Hematopoietic multipotent progenitor cell treated with erythropoietin and hydrocortisone succinate and interleukin-3 and kit ligand, for 8 days (in vitro differentiated cells): ENCODE measurements at places on chromosomes 6 and 20.
A peak's percentile ranks its signal among the peaks of the same experiment; 100 is the strongest.

GRCh38 chr6:34360556-34360955 lies 31.9 kb downstream of the NUDT3 start:
- no peak for DNase-seq

DNA sequence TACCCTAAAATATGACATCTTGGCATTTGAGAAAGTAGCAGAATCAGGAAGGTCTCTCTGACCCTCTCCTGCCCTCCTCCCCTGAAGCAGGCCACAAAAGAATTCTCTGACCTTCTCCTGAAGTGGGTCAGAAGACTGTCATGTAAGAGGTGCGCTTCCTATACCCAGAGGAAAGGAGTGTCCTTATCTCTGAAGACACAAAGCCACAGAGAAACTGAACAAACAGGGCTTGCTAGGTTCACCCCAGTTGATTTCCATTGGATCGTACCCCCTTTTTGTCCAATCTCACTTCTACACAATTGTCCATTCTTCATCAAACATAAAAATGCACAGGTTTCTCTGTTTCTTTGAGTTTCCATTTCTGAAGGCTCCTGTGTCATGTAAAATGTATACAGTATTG lies 272.0 kb upstream of the SOX4 start:
- peak; percentile 28 for DNase-seq

- DNase-seq = no peak
Measured at GRCh38 chr6:117603821-117604220, 1.5 kb upstream of the GOPC start.

- DNase-seq = no peak
Measured at GRCh38 chr20:24691901-24692351, 222.5 kb downstream of the SYNDIG1 start.

DNA sequence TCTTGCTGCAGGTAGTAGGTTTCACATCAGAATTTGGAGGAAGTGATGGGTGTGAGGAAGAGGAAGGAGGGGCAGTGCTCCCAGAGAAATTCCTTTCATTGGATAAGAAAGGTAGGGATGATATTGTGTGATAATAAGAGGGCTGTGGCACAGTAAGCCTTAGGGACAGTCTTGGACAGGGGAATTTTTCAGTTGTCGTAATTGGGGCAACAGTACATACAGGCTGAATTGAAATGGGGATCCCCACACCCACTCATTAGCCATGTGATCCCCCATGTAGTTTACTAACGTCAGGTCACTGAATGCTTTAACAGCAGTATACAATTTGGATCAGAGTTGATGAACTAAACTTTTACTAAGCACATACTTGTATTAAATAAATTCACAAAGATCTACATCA lies 79.4 kb downstream of the FOXO3 start:
- DNase-seq = no peak

DNA sequence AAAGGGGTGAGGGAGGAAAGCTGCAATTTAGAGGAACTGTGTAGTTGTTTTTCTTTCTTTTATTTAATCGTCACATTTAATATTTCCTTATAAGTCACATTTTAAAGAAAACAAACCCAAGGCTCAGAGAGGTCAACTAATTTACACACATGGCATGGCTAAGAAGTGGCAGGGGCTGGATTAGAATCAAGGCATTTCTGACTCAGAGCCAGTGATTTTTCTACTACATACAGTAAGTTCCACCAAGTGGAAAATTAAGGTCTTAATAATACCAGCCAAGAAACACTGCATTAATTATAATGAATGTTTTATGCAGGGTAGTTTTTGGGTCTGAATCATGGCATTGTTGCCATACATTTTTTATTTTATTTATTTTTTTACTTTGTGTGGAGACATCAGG lies 607.7 kb upstream of the CITED2 start:
- DNase-seq = no peak

DNA sequence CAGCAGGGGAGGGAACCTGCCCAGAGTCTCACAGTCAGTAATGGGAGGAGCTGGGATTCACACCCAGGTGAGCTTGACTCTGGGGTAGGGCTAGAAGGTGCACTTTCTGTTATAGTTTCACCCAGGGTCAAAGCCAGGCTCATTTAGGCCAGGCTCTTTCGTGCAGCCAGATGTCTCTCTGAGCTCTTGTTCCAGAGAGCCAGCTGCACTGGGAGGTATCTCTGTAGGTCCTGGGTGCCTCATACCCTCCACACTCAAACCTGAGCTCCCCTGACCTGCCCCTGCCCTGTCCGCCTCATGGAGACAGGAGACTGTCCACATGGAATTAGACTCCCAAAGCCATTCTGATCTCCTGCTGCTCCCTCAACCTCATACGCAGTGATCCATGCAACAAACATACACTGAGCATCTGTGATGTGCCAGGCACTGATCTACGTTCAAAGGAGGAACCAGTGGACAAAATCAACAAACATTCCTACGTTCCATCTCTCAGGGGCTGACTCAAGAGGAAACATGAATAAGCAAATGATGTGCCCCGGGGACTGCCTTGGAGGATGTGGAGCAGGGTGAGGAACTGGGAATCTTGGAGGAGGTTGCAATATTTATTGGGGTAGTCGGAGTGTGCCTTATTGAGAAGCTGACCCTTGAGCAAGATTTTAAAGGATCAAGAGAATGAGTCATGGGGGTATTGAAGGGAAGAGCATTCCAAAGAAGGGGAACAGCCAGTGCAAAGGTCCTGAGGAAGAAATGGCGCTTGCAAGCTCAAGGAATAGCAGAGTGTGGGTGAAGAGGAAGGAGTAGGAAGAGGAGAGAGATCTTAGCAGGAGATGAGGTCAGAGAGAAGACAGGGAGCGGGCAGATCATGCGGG lies 71.3 kb upstream of the TOX2 start:
- DNase-seq = no peak

- DNase-seq = no peak
Measured at GRCh38 chr6:45900808-45901752, 114.6 kb downstream of the CLIC5 start.

- DNase-seq = peak; percentile 31
Measured at GRCh38 chr6:139135578-139136545, 982 bp downstream of the HECA start.

DNA sequence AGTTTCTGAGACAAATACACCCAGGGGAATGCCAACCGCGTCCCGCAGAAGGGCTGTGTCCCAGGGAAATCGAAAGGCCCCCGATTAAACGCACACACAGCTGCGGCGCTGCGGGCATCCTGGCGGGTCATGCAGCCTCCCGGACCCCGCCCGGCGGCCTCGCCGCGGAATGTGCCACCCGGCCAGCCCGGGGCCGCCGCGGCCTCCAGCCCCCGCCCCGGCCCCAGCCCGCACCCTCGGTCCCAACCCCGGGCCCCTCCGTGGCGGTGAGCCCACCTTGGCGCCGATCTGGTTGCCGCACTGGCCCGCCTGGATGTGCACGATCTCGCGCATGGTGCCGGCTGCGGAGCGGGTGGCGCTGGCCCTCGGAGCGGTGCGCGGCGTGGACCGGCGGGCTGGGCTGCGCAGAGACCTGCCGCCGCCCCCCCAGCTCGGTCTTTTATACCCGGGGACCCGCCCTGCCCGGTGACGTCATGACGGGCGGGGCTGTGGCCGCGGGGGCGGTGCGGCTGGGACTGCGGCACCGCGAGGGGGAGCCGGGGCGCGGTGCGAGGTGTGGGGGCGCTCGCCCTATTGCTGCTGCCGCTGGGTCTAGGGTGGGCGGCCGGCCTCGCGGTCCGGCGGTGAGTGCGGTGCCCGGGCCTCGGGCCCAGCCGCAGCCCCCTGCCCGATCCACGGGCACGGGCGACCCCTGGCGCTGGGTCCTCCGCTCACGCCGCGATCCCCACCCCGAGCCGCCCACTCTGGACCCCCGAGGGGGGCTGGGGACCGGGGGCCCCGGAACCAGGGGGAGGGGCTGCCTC lies at the start of gene TUBB2A:
Gene TUBB2A (minus strand): TSS at position 414 of the 803 bp plus-strand sequence. CDS start 81 bp downstream, at position 333.
- DNase-seq = peak; percentile 75

DNA sequence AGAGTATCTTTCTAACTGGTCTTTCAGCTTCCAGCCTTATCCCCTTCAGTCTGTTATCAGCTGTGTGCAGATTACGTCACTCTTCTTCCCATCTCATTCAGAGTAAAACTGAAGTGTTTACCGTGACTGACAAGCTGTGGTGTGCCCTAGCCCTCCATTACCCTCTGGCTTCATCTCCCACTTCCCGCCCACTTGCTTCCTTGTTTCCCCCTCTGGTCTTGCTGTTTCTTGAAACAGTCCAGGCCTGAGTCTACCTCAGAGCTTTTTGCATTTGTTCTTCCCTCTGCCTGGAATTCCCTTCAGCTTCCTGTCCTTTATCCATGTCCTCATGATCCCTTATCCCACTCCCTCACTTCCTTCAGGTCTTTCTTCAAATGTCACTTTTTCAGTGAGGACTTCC lies 66.9 kb downstream of the CARMIL1 start:
- DNase-seq = no peak

GRCh38 chr20:4267242-4267641 lies 251.9 kb upstream of the RNF24 start:
- no peak for DNase-seq

- DNase-seq = no peak
Measured at GRCh38 chr6:116402108-116402937, 31.6 kb downstream of the DSE start.

DNA sequence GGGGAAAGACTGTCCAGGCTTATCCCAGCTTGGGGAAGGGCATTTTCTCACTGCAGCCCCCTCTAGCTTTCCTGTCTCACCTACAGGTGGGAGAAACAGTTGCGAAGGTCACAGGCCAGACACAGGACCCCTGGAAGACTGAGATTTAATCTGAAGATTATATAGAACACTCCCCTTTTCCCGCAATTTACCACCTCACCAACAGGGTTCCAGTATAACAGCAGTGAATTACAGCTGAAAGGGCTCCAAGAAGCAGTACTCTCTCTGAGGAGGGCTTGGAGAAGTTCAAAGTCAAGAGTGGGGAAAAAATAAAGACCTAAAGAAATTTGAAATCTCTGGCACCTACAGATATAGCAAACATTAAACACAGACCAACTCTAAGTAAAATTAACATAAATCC lies 111.9 kb downstream of the ANKRD60 start:
- DNase-seq = no peak

- DNase-seq = no peak
Measured at GRCh38 chr6:65231616-65232015, 475.4 kb downstream of the EYS start.

GRCh38 chr20:17797161-17797560 lies 97.4 kb downstream of the BANF2 start:
- no peak for DNase-seq

DNA sequence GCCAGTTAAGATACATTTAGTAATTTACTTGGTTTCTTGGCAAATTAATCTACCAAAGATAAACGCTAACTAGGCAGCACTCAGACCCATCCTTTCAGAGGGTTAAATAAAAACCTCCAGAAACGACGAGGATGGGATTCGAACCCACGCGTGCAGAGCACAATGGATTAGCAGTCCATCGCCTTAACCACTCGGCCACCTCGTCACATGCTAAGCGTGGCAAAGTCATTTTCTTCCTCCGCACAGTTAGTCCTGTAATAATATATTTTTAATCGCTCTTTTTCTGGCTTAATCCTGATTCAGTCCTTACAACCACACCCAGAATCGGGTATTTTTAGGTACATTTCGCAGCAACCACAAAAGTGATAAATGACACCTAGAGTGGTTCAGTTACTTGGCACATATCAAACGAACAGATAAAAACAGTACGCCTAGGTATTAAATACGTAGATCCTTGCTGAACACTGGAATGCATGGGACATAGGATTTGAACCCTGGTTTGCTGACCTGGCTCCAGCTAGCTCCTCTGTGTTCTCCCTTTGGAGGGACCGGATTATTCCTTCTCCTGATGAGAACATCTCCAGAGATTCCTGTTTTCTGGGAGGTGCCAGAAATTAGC lies 71.6 kb downstream of the GPX5 start:
- peak; percentile 60 for DNase-seq

DNA sequence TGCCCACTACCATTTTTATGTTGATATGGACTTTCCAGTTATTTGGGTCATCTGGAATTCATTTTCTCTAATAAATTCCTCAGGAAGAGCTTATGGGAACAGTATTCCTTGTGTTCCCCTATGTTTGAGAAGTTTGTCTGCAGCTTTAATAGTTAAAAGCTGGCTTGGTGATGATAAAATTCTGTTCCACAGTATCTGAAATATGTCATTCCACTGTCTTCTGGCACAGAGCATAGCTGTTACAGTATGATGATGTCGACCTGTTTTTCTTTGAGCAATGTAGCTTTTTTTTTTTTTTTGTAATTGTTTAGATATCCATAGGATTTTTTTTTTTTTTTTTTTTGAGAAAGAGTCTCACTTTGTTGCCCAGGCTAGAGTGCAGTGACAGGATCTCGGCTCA lies 43.2 kb downstream of the NCOA3 start:
- no peak for DNase-seq

DNA sequence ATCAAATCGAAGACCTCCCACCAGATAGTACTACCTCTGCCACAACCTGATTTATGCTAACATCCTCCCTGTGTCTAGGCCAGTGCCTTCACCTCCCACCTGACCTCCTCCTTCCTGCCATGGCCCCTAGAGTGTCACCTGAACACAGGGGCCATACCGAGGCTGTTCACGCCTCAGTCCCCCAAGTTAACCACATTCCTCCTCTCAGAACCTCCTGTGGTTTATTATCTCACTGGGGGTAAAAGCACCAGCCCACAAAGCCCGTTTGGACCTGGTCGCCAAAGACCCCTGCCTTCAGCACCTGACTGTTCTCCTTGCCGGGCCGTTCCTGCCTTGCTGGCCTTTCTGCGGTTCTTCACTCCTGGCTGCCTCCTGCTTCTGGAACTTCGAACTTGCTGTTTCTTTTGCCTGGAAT lies 13.7 kb downstream of the MAS1 start:
- DNase-seq = no peak

- DNase-seq = peak; percentile 14
Measured at GRCh38 chr6:124960757-124961463, 1.3 kb upstream of the RNF217 start.

DNA sequence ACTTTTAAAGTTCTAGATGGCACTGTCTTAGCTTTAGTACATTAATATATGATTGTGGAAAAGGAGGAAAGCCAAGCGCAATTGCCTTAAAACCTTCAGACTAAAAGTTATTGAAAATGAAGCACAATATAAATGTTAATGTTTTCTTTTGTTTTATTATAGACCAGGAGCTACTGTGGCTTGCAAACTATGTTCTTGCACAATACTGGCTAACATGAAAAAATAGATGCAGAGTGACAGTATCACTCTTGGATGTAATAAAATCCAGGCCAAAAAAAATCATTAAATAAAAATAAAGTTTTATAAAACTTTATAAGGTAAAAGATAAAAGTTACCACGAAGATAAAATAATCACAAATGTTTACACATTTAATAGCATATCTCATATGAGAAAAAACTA lies 18.3 kb upstream of the PLN start:
- DNase-seq = no peak

DNA sequence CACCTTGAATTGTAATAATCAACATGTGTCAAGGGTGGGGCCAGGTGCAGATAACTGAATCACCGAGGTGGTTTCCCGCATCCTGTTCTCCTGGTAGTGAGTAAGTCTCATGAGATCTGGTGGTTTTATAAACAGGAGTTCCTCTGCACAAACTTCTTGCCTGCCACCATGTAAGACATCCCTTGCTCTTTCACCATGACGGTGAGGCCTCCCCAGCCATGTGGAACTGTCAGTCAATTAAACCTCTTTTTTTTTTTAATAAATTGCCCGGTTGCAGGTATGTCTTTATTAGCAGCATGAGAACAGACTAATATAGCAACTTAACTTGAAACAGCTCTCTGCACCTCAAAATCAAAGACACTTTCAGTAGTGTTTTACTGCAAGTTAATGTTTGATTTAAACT lies 121.6 kb downstream of the OGFRL1 start:
- no peak for DNase-seq
